HCEC 1CT (cell line): ENCODE measurements at places on chromosomes 13 and 19.

- no peak for DNase-seq
Measured at GRCh38 chr19:911197-912033, 1.6 kb downstream of the R3HDM4 start.

GRCh38 chr19:10525636-10526035 lies 8.4 kb upstream of the S1PR5 start:
- DNase-seq = no peak

DNA sequence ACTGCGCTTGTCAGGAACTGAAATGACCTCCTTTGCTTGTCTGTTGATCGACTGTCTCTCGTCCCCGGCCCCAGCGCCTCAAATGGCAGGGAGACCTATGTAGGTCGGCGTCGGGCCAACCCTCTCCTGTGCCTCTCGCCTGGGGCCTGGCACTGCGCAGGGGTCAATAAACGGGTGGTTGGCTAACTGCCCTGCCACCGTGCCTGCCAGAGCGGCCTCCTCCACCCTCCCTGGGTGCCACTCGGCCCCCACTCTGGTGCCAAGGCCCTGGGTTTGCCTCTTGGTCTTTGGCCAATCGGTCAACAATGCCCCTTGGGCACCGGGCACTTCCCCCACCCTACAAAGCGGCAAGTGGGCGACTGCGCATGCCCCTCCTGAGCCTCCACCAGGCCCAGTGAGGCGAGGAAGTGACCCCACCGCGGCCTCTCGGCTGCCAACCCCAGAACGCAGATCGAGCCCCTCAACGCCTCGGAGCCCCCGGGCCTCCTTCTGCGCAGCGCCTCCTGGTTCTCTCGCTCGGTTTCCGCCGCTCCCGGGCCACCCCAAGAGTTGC lies 1.1 kb downstream of the KEAP1 start:
- peak; percentile 22 for DNase-seq

- DNase-seq = no peak
Measured at GRCh38 chr13:40609972-40610726, 56.3 kb downstream of the FOXO1 start.

GRCh38 chr13:47886314-47886713 lies 114.8 kb downstream of the SUCLA2 start:
- no peak for DNase-seq

- no peak for DNase-seq
Measured at GRCh38 chr13:52811841-52812240, 36.6 kb downstream of the PCDH8 start.

GRCh38 chr13:33057019-33057780 lies 41.0 kb downstream of the KL start:
- peak; percentile 29 for DNase-seq

DNA sequence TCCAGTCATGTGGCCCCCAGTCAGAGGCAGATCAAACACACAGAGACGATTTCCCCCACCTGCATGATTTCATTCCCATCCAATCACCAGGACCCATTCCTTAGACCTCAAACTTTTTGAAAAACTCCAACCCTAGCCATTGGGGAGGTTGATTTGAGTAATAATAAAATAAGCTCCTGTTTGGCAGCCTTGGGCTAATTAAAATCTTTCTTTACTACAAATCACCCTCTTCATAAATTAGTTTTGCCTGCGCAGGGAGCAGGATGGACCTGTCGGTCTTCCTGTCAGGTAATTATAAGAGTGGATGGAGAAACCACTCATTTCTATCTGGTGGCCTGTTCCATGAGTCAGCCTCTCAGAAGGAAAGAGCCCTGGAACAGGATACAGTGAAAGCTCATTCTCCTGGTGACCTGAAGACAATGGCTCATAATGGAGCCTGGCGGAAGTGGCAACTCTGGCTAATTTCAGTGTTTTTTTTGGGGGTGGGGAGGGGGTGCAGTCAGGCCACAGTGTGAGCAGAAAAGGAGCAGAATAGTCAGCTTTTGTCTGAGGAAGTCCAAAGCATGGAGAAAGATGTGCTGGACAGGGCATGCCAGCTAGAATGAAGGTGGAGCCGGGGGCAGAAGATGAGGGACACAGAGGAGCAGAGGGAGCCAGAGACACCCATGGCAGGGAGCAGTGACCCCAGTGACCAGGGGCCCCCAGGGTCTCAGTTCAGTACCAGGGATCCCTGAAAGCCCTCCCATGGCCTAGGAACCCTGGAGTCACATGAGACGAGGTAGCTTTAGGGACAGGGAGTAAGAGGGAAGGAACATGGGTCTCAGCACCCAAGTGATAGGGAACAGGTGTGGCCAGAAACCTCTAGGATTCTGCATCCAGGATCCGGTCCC lies 31.8 kb upstream of the PSG9 start:
- DNase-seq = no peak

GRCh38 chr19:814152-815078 lies 7.3 kb downstream of the PLPPR3 start:
- no peak for DNase-seq

GRCh38 chr19:29119590-29119989 lies 93.4 kb downstream of the UQCRFS1 start:
- DNase-seq = no peak

DNA sequence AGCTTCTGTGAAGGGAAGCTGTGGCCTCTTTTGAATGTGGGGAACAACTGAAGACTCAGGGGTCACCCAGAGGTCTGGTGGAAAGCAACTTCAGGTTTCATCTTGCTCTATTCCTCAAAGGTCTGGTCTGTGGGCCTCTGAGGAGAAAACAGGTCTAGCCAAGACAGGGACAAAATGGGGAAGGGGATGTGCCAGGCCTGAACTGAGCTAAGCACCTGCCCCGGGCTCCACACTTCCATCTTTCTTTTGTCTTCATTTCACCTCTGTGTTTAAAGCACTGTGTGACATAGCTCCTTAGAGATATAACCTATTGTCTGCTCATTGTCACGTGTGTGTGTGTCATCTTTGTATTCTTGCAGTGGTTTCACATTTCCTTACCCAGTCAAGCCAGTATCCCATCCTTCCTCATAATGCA lies 19.9 kb upstream of the GDF15 start:
- DNase-seq = no peak

GRCh38 chr13:105787632-105788031 lies 747.8 kb downstream of the EFNB2 start:
- no peak for DNase-seq

DNA sequence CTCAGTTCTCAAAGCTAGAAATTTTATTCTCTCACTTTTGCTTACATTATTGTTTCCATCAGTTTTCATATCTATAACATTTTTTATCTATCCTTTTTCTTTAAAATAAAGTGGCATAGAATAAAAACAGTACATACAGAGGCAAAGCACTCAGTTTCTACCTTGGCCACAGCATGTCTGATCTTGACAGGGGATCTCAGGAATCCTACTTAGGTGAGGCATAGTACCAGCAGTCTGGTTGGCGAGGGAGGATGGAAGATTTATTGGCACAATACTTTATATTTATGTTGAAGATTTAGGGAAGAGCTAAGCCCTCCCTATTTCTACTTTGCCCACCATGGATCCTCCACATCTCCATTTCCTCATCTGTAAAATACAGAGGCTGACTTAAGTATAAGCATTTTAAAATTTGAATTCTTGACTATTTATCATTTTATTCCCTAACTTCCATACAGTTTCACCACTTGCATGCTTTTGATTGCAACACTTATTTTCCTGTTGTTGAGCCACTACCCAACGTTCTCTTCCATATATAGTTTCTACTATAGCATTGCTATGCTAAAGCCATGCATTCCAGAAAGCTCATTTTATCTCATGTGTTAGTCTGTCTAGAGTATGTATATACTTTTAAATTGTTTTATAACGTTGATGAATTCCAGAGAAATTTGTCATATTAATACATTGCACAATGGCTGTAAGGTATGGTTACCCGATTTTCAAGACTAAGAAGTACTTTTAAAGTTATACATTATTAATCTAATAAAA lies 506.7 kb downstream of the KCTD12 start:
- DNase-seq = peak; percentile 6

DNA sequence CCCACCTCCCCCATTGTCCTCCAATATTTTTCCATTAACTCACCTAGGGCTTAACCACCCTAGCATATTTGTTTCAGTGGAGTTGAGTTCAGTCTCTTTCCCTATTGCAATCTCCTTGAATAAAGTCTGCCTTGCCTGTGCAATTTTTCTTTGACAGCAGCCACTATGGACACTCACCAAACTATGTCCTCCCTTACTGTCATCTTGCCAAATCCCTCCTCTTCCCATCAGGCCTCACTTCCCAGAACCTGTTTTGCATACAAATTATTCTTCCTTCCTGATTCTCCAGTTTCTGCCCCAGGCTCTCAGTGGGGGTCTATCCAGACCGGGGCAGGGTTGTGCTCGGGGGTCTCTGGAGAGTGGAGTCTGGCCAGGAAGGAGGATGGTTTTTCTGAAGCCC lies 2.2 kb upstream of the LYPD5 start:
- DNase-seq = no peak

DNA sequence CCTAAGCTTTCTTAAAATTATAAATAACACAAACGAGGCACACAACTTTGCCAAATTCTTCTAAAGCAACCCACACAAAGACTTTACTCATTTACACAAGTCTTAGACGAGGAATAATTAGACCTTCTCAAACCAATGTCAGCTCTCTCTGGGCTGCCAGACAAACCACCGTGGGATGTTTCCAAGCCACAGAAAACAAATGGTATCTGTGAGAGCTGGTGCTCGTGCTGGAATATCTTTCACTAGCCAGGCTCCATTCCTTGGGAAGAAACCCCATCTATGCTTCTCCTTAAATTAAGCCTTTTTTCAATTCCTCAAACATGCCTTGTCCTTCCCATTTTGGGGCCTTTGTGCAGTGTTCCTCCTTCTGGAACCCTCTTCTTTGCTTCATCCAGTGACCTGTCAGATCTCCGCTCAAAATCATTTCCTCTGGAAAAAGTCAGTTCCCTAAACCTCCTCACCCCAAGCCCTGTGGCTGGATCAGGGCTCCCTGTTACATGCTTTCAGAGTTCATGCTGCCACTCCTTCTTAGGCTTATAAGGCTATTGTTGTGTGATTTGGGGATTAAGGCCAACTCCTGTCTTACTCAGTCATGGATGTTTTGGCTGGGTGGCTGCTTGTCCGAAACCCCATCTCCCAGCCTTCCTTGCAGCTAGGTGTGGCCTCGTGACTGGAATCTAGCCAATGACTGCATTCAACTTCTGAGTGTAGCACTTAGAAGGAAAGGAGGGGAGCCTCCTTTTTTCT lies 64.2 kb upstream of the GTF2F2 start:
- DNase-seq = peak; percentile 76

- DNase-seq = no peak
Measured at GRCh38 chr19:56678205-56678604, 6.6 kb upstream of the ZNF835 start.

GRCh38 chr19:7926021-7926726 lies at the start of gene CTXN1:
TSS of gene CTXN1 (minus strand) at chr19:7926135. CDS start at chr19:7925538, 597 bp downstream.
- DNase-seq = peak; percentile 33

DNA sequence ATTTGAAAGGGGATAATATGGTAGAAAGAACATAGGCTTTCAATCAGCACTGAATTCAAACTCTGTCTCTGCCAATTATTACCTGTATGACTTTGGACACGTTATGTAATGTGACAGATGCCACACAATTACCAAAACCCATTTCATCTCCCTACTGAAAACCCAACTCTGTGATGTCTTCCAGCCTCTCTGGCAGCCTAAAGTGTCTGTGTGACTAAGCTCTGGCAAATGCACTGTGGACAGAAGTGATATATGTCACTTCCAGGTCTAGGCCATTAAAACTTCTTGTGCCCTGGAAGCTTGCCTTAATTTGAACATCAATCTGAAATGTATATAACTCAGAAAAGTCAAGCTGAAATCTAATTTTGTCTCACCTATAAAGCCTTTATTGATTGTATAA lies 552.0 kb downstream of the RFC3 start:
- DNase-seq = no peak

GRCh38 chr13:86559901-86560300 lies 760.7 kb upstream of the SLITRK6 start:
- DNase-seq = no peak

DNA sequence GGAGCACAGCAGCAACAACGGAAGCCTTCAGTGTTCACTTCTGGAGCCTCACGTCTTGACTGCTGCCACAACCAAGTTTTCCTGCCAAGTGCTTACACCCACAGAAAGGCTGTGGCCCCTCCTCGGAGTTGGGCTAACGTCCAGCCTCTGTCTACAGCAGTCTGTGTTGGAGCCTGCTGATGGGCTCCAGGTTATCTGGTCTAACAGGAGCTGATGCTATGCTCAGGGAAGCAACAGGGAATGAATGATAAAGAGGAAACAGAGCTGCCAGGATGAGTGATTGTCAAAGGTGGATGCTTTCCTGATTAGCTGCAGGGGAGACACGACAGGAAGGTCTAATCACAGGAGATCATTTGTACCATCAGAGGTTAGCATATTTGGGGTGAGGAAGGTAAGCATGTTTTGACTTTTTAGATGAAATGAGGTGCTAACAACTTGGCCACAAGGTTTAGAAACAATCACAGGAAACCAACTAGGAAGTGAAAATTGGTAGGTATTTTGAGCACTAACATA lies 53.8 kb upstream of the RCBTB2 start:
- no peak for DNase-seq

DNA sequence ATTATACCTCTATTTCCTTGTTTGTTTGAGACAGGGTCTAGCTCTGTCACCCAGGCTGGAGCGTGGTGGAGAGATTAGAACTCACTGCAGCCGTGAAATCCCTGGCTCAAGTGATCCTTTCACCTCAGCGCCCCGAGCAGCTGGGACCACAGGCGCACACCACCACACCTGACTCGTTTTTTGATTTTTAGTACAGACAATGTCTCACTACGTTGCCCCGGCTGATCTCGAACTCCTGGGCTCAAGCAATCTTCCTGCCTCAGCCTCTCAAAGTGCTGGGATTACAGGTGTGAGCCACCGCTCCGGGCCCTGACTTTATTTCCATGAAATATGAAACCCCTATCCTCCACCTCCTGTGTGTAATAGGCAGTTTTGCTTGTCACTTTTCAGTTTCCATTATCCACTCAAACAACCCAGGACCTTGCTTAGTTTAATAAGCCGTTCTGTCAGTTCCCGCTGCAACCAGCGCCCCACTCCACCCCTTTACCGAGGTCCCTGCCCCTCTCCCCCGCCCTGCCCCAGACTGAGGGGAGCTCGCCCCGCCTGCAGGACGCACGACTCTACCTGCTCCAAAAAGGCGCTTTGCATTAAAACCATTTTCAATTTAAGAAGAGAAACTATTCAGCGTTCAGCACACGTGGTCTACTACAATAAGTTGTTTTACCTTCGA lies 16.9 kb downstream of the ZNF816 start:
- DNase-seq = no peak

- DNase-seq = no peak
Measured at GRCh38 chr13:20633802-20634201, 66.8 kb downstream of the IFT88 start.

GRCh38 chr13:52428295-52428694 lies 22.1 kb downstream of the VPS36 start:
- DNase-seq = no peak

DNA sequence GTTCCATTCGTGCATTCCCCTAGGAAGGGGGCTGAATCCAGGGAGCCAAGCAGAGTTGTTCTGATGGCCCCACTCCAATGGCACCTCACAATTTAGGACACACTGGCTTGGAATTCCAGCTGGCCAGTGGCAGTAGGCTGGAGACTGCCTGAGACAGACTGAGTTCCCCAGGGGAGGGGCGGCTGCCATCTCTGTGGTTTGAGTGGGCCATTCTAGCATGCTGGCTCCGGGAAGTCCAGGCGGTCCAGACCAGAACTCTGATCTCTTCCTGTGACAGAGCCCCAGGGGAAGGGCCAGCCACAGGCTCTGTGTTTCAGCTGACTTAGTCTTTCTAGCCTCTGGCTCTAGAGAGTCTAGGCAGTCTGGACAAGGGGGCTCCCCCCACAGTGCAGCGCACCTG lies 29.5 kb upstream of the SLC7A1 start:
- DNase-seq = no peak

GRCh38 chr19:38263689-38264485 lies 486 bp upstream of the SPINT2 start:
- no peak for DNase-seq
